ENCODE measurements at places on chromosomes 12 and 14.

DNA sequence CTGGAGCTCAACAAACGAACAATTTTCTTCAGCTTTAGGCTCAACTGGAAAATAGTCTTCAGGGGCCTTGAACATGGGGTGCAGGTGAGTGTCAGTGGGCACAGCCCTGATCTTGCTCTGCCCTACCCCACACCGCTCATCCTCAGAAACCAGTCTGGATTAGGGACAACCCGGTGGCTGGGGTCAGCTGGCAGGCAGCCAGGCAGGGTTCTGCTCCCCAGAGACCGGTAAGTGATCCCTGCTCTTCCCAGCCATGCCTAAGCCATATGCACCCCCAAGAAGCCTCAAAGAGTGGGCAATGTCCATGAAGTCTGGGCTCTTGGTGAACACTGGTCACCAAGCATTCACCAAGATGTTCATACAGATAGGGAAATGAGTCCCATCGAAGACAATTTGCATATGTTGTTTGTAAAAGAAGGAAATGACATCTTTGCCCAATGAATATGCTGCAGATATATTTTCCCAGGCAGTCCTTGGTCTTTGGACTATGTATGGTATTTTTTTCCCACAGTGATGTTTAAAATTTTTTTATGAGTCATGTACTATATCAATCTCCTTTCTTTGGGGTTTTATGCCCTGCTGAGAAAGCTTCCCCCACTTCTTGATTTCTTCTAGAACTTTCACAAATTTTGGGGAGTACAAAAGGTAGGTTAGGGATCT, 63.9 kb upstream of the VASH1 start:
- DNase-seq, result no peak

- DNase-seq, result no peak
These were observed 209.2 kb upstream of the C14orf180 start for GRCh38 chr14:104370256-104370870.

GRCh38 chr12:6324936-6325750, 14.7 kb downstream of the PLEKHG6 start:
- no peak for DNase-seq

DNA sequence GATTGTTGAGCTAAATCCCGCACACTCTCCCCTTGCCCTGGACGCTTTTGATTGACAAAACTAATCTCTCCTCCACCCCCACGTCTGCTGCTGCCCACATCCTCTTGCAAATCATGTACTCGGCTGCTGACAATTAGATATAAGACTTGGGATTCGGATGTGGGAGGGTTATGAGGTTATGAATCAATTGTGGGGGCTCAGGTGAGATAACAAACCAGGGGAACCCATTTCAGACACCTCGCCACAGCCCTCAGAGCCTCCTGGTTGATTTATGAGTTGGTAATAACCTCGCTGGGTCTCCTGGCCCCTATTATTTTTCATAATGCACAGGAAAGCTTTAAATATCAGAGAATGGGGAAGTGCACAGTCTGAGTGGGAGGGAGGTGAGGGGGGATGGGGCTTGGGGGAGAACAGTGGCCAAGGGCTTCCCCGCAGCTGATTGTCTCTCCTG, 449.9 kb downstream of the DPF3 start:
- peak; percentile 5 for DNase-seq

GRCh38 chr12:131061041-131061806, 107.5 kb downstream of the ADGRD1 start:
- no peak for DNase-seq

DNA sequence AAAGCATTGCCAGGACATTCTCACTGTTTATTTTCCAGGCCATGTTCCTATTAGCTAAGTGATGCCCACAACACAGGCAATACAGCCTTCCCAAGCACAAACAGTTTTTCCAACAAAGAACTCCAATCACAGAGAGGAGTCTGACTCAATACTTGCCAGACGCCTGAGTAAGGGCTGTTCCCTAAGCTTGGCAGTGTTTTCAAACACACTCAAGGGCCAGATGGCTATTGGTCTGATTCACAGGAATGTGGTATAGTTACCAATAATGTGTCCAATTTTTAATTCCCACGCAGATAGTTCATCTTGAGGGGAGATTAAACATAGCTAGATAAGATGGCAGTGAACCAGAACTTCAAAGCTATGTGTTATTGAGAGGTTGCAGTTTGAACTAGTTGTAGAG, 381.0 kb downstream of the SNAPC1 start:
- DNase-seq, result no peak

DNA sequence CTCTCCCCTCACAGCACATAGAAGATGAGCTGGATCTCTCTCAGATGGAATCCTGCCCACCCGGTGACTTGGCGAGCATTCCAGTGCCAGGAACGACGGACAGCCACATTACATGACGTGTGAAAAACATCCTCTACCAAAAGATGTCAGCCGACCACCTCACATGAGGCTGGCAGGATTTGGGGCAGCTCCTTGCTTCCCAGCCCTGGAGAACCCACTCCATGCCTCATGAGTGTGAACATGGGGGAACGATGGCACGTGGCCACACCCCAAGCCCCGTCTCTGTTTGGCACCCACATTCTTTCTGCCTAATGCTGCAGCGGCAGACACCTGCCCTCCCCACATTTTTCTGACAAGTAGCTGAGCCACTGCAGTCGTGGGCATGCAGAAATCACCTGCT, 202.5 kb downstream of the CALM1 start:
- DNase-seq, result no peak

DNA sequence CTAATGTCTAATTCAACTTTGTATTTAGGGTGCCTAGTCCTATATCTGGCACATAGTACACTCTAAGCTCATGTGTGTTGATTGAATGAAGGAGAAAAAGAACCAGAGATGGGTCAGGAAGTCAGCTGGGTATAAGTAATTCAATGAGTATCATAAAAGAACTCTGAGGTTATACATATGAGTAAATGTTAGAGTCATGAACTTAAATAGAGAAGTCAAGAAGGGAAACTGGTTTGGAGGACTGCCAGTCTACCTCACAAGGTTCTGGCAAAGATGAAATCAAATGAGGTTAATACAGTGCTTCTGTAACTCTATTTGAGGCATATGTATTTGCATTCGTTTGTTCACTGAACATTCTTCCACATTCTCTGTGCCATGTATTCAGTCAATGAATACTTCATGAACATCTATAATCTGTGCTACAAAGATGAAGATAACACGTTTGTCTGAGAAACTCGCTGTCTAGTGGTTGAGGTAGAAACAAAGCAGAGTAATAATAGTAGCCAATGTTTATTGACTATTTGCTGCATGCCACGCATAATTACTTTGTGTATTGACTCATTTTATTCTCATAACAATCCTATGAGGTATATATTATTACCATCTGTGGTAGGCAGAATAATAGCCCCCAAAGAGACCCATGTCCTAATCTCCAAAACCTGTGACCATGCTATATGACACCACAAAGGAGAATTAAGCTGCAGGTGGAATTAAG, 88.9 kb downstream of the PTGER2 start:
- no peak for DNase-seq

- DNase-seq, result no peak
These were observed 395.6 kb downstream of the BCAT1 start for GRCh38 chr12:24553259-24553658.

- no peak for DNase-seq
These were observed 126.4 kb downstream of the CCER1 start for GRCh38 chr12:90828621-90829020.

- DNase-seq, result no peak
These were observed 7.2 kb downstream of the WNK1 start for GRCh38 chr12:759628-760027.

DNA sequence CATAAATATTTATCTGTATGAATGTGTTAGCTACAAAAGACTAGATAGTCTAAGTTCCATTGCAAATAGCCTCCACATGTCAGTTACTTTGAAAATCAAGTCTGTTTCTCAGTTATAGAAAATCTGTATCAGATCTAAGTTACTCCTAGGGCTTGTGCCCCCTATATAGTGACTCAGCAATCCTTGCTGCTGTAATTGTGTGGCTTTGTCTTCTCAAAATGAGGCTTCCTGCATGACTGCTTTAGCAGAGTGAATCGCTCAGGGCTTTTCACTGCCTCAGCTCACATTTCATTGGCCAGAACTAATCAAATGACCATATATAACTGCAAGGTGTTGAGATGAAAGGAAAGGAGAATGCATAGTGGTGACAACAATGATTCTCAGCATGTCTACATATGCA, 552.2 kb upstream of the STXBP6 start:
- no peak for DNase-seq

DNA sequence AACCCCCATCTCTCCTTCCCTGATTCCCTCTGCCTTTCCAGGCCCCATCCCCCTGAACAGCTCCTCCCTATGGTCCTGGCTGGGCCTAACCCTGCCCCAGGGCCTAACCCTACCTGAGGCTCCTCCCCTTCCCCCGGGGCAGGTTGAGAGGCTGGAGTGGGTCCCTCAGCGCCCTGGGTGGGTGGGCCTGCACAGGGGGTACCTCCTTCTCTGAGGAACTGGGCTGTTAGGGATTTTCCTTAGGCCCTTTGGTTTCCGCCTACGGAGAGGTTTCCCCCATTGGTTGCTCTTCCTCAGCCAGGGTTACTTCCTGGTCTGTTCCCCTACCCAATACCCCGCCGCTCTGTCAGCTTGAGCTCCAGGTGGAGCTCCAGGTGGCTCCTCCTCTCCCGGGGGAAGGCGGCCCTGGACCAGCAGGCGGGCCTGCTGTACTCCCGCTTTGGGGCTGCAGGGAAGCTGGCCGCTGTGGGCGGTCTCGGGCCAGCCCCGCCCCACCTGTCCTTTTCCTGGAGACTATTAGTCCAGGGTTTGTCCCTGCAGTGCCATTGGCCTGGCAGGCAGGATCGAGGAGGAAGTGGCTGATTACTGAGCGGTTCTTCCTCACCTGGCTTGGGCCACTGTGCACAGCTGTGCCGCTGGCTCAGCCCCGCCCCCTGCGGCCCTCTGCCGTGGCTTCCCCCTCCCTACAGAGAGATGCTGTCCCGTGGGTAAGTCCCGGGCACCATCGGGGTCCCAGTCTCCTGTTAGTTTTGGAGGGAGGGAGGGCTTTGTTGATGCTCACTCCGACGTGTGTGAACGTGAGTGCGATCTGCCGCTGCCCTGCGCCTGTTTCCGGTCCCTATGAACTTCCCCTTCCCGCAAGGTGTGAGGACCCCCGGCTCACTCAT, 2.5 kb downstream of the C12orf57 start:
- no peak for DNase-seq

DNA sequence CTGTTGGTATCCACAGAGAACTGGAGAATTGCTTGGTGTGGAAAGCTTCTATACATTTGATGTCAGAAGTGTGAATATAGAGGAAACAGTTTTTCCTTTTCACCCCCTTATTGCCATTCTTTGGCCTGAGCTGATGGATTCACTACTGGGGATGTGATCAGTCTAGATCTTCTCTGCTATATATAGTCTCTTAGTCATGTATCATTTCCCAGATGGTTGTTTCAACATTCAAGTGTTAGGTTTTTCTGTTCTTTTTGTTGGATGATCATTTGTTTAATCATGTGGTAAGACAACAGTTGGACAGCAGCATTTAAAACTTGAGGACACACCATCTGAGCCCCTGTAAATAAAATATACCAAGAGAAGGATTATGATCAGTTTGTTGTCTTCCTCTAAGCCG, 29.6 kb downstream of the TMX1 start:
- DNase-seq, result no peak

DNA sequence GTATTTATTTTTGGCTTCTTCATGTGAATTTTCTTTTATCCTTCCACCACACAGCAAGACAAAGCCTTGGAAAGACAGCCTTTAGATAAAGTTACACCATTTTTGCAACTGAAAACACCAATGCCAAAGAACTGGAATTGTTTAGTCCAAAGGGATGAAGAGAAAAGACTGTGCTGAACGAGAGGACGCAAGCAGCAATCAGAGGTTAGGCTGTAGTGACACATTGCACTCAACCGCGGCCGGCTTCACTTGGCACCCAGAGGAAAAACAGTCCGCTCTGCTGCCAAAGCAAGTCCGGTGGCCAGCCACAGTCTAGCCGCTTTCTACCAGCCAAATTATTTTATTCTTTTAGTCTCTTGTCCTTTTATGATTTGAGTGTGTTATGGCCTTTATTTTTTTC, 49.1 kb upstream of the KCNJ8 start:
- no peak for DNase-seq

DNA sequence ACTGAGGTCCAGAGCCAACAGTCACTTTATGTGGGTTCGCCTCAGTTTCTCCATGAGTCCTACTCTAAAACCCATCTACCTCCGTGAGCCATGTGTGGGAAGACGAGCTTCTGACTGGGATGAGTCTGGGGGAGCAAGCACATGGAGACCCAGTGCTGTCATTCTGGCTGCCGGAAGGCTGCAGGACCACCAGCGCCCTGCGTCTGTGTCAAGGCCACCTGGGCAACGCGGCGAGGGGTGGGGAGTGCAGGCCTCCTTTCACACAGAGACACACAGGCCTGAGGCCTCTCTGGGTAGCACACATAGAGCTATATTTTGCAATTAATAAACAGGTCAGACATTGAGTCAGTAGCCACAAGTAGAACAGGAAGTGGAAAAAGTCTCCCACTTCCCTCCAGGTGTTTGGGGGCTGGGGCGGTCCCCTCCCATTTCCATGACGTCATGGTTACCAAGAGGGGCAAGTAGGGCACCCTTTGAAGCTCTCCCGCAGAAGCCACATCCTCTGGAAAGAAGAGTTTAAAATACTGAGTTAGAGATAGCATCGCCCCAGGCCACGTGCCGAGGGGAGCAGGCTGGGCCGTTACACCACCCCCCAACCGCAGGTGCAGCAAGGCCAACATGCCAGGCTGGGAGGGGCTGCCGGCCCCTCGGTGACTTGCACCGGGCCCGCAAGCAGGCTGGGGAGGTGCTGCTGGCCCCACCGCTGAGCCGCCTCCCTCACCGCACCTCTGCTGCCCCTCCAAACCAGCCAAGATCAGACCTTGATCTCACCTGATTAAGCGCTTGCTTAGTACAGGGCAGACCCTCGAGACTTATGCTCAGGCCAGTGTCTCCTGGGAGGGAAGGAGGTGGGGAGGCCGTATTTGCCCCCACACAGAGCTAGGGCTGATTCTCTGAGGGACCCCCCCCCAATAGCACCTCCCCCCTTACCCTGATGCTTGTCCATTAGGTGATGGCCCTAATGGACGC, 32.7 kb downstream of the DAD1 start:
- DNase-seq, result peak; percentile 81

DNA sequence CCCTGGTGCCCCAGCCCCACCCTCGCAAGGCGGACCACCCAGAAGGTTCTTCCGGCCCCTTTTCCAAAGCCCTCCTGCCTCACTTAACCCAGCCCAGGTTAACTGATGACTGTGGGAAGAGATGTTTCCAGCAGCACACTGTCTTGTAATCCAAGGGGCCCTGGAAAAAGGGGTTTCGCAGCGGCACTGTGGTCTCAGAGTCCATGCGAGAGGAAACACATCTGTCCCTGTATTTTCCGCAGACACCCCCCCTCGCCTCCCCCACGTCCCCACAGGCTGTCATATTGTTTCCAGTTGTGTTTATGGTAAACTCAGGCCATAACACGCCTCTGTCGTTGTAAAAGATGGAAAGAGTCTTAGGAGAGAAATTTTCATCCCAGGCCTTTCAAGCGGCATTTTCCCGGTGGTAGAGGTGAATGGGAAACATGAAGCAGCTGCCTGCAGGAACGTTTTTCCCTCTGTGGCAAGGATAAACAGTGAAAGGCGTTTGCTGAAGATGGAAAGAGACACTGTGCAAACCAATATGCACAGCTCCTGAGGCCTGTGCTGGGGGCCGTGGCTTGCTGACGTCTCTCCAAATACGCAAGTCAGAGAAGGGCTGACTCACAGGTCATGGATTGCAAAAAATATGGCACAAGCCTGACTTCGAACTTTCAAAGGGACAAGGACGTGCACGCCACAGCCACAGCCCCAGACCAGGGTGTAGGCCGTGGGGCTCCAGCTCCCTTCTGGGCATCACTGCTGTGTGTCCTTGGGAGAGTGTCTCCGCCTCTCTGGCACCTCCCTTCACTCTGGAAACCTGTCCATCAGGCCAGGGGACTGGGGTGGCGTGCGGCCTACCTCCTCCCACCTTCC, 22.5 kb upstream of the FZD10 start:
- no peak for DNase-seq

- no peak for DNase-seq
These were observed 4.7 kb downstream of the REC8 start for GRCh38 chr14:24176599-24176998.
